NB4 (cell line): ENCODE measurements at places on chromosomes 7 and 10.

GRCh38 chr7:43868681-43869005 is 674 bp downstream of the MRPS24 start:
- no peak for DNase-seq

DNA sequence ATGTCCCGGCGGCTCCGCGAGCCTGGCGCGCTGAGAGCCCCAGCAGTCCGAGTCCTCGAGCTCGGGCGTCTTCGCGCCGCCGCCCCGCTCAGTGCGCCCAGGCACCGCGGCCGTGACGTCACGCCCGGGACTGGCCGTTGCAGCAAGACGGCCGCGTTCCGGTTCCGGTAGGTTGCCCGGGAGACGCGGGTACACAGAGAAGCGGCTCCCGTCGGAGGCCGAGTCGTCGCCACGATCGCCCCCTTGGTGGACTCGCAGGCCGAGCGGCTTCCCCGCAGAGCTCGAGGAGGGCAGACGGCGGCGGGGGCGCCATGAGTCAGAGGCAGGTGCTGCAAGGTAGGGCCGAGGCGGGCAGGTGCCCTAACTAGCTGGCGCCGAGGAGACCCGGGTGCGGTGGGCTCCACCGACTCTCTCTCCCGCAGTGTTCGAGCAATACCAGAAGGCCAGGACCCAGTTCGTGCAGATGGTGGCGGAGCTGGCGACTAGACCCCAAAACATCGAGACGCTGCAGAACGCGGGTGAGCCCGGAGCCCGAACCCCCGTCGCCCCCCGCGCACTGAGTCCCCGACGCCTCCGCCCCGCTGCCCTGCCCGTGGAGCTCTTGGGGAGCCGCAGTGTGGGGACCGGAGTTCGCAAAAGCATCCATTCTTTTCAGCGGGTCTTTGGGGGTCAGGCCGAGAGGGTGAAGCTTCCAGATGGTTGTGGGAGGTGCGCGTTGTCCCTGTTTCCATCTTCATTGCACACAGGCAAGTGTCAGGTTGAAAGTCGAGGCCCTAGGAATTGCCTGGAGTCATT is at the start of gene SPAG6:
TSS of gene SPAG6 (plus strand) at position 196 of the 795 bp plus-strand sequence. CDS start at position 312, 116 bp downstream.
- no peak for DNase-seq

GRCh38 chr7:99767662-99768061 is 16.3 kb downstream of the CYP3A4 start:
- peak; percentile 10 for DNase-seq

DNA sequence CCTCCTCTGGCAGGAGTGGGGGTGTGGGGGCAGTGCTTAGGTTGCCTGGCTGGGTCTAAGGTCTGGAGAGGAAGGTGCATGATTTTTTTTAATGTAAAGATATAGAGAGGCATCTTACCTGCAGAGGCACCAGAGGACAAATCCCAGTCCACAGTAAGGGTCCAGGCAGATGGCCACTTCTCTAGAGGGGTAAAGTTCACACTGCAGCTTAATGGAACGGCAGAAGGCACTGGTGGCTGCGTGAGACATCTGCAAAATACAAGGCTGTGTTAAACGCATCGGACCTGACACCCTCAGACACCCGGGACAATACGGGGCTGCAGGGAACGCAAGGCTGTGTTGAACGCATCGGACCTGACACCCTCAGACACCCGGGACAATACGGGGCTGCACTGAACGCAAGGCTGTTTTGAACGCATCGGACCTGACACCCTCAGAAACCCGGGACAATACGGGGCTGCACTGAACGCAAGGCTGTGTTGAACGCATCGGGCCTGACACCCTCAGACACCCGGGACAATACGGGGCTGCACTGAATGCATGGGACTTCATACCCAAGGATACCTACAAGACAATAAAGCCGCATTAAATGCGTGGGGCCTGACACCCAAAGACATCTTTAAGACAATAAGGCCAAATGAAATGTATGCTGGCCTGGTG is 206.0 kb downstream of the ZMYND11 start:
- no peak for DNase-seq

GRCh38 chr7:132547821-132548220 is 28.4 kb downstream of the PLXNA4 start:
- no peak for DNase-seq

DNA sequence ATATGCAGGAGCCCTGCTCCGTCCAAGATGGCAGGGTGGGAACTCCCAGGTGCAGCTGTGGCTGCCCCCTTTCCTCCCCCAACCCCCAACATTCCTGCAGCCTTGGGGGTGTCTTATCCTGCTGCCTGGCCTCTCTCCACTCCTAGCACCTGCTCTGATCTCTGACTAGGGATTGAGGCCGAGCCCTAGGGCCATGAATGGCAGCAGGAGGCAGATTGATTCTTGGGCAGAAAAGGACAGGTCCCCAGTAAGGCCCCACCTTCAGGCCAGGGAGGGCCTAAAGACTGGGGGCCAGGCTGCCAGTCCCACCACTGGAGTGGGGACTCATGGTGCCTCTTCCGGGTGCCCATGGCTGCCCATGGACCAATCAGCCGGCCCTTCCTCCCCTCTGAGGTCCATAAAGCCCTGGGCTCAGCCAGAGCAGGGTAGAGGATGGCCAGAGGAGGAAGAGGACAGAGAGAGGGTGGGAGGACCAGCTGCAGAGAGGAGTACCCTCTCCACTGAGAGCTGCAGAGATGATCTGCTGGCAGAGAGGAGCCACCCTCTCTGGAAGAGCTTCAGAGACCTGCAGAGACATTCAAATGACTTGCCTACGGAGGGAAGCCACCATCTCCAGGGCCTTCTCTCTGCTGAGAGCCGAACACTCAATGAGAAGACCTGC is 8.3 kb upstream of the COA1 start:
- no peak for DNase-seq

DNA sequence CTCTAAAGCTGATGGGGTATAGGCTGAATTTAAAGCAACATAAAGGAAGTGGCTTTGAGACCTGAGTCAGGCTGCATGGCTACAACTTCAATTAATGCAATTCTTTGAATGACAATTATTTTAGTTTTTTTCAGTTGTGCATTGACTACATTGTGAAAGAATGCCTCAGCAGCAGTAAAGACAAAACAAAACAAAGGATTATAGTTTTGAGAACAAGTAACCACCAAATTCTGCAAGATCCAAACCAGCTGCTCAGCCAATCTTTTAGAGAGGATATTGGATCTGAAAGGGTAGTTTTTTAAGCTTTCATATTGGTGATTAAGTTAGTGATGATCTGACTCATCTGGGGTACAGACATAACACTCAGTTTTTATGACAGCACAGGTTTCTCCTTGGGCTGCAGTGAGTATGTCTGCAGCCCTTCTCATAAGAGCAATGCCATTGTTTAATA is 40.6 kb upstream of the ABCA13 start:
- no peak for DNase-seq

- DNase-seq = no peak
Measured at GRCh38 chr7:90570373-90570959, 25.7 kb upstream of the CDK14 start.

- DNase-seq = no peak
Measured at GRCh38 chr10:65413001-65413400, 1512.8 kb upstream of the LRRTM3 start.

- DNase-seq = no peak
Measured at GRCh38 chr7:8133188-8133848, 128.6 kb downstream of the ICA1 start.

- DNase-seq = no peak
Measured at GRCh38 chr7:22194658-22195273, 162.2 kb downstream of the RAPGEF5 start.

GRCh38 chr10:112145263-112145662 is 38.3 kb downstream of the GPAM start:
- DNase-seq = no peak

DNA sequence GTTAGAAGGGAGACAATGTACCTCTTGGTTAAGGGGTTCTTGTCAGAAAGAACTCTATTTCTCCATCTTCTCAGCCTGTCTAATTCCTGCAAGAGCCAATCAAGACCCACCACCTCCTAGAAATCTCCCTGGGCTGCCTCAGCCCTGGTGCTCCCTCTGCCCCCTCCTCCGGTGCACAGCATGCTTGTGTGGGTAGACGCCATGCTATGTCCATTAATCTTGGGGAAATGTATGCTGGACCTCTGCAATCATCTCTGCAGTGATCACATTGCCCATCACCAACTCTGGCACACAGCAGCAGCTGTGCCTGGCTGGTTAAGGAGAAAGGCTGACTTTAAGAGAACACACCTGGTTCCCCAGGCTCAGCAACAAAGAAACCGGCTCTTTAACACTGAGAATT is 37.3 kb downstream of the SH3PXD2A start:
- DNase-seq = no peak

DNA sequence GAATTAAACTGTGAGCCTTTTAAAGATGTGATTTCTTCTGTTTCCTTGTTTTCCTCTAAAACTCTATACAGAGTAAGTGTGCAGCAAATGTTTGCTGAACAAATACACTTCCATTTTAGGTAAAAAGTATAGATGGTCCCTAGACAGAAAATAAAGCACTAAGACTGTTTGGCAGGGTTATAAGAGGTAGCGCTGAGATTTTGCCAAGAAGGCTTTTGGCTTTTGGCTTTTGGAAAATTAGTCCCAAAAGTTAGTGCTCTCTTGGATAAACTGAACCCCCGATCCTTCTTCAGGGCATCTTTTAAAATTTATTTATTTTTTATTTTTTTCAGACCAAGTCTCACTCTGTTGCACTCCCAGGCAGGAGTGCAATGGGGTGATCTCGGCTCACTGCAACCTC is 175.7 kb upstream of the NRP1 start:
- no peak for DNase-seq

- DNase-seq = no peak
Measured at GRCh38 chr10:79449181-79450146, 4.0 kb upstream of the ZCCHC24 start.

- no peak for DNase-seq
Measured at GRCh38 chr7:114925434-114925833, 3.5 kb downstream of the MDFIC start.

DNA sequence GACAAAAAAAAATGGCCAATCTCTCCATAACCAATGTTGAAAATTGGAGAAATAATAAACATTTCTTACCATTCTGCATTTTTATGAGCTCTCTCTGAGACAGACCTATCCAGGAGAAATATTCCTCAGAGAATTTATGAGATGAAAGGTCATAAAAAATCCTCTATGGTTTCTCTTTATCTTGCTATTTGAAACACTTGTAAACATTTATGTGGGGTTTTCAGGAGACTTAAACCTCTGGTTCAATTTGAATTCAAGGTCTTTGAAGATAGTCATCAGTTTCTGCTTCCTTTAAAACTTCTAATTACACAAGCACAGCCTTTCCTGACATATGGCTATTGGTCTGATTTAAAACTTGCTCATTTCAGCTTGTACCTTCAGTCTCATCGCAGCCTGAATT is 78.5 kb upstream of the APBB1IP start:
- no peak for DNase-seq

DNA sequence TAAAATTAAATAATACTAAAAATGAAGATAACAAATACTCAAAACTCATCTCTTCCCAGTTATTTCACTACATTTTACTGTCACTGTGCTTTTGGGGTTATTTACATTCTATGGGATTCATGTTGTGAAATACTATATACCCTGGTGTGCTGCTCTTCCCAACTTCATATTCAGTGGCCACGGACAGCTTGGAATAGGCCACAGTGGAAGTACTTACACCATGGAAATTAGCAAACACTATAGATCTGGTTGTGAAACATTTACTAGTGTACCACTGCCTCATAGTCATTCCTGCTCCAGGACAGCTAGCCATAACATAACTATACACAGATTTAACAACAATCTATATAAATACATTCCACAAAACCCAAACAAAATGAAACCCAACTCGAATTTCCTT is 21.2 kb upstream of the KDM7A start:
- DNase-seq = no peak

- no peak for DNase-seq
Measured at GRCh38 chr10:128998101-128998805, 468.8 kb upstream of the MGMT start.

DNA sequence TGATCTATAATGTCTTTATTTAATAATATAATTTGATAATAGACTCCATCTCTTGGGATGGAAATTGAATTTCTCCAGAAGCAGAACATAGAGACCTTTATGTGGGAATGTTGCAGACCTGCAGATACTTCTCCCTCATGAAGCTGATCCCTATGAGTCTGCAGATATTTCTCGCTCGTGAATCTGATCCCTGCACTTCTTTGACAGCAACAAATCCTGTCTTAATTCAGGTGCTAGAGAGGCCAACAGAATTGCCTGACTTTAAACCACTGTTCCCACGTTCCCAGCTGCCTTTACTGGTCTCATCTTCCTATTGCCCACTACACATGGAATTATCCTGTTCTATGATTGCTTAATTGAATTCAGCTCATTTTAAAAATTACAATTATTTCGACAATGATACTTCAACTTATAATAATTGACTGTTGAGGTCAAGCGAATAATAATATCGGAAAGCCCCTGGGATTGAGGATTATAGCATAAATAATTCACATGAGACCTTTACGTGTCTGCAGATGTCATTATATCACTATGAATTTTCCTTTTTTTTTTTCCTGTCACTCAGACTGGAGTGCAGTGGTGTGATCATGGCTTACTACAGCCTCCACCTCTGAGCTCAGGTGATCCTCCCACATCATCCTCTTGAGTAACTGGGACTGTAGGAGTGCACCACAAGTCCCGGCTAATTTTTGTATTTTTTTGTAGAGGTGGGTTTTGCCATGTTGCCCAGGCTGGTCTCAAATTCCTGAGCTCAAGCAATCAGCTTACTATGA is 486.4 kb upstream of the ADARB2 start:
- no peak for DNase-seq

- no peak for DNase-seq
Measured at GRCh38 chr7:563629-564170, 44.1 kb upstream of the PDGFA start.

- DNase-seq = no peak
Measured at GRCh38 chr10:21369697-21370096, 155.8 kb downstream of the SKIDA1 start.

DNA sequence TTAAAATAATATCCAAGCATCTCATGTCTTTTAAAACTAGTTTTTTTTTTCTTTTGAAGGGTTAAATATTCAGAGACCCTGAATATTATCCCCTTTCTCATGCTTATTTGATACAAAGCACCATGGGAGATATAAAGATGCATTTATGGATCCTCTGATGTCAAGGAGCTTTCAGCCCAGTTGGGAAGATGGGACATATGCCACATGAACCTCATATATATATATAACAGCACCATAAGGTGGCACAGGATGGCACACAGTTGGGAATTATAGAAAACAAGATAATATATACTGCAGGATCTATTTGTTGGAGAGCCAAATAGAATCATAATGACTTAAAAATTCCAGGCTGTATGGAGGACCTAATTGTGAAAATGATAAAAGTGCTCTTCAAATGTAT is 185.4 kb upstream of the IMMP2L start:
- no peak for DNase-seq

GRCh38 chr7:20021831-20022230 is 195.4 kb downstream of the MACC1 start:
- peak; percentile 33 for DNase-seq
